RPMI7951 (cell line): ENCODE measurements at places on chromosomes 2 and 18. TPM values are rescaled to one million over a fixed set of nuclear protein-coding genes. Genes with fewer than 3 reads are reported as not detected.

Gene PCARE
- not detected in 2 replicates for total RNA-seq

Gene QPCT
- total RNA-seq: 126 and 137 TPM in 2 replicates

Gene UGT1A4
- 0.12 TPM in 1 of 2 replicates, not detected in the other for total RNA-seq

Gene MC2R
- total RNA-seq: not detected in 2 replicates

Gene FRZB
- 0.98 and 1.6 TPM in 2 replicates for total RNA-seq

Gene FNDC4
- total RNA-seq: 6.1 and 6.3 TPM in 2 replicates

Gene C1QL2
- total RNA-seq: not detected in 2 replicates

Gene SCYGR1
- not detected in 2 replicates for total RNA-seq

Gene RNF152
- 7.0 and 9.3 TPM in 2 replicates for total RNA-seq

Gene IL1F10
- not detected in 2 replicates for total RNA-seq

Gene TNFRSF11A
- 0.10 and 0.36 TPM in 2 replicates for total RNA-seq

Gene OXER1
- not detected in 2 replicates for total RNA-seq

Gene EPHA4
- total RNA-seq: 4.6 and 6.1 TPM in 2 replicates

Gene ABCG8
- not detected in 2 replicates for total RNA-seq

Gene CPO
- not detected in 2 replicates for total RNA-seq

Gene MC4R
- not detected in 2 replicates for total RNA-seq

Gene ALLC
- not detected in 2 replicates for total RNA-seq

Gene TBC1D8
- 8.0 and 14.5 TPM in 2 replicates for total RNA-seq

Gene ALK
- 0.12 and 0.29 TPM in 2 replicates for total RNA-seq

Gene DPP4
- total RNA-seq: 2.8 and 3.1 TPM in 2 replicates

Gene REG3A
- total RNA-seq: not detected in 2 replicates
